ENCODE measurements at places on chromosomes 7 and 10.

- DNase-seq, result no peak
These were observed 31.9 kb downstream of the SLC26A4 start for GRCh38 chr7:107692501-107692900.

DNA sequence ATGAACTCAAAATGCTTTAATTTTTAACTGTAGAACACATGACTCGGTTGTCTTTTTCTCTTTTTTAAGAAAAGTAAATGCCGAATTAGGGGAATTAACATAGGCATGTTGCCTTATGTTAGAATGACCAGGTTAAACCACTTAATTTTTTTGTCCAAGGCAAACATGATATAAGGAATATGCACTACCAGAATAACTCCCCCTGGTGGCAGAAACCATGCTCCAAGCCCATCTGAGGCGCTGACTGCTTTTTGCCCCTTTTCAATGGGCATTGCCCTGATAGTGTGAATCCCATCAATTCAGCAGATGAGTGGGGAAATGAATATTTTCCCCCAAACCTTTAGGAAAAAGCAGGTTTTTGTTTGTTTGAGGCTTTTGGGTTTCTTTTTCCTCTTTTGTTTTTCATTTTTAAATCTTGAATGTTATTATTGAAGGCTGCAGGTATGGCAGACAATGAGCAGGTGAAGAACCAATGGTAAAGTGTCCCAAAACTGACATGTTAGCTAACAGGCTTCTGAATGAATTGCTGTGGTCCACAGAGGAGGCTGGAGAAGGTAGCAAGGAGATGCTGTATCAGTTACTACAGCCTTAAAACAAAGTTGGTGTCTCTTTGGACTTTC, 284.3 kb downstream of the SORCS3 start:
- peak; percentile 27 for DNase-seq

- DNase-seq, result no peak
These were observed 3.0 kb upstream of the GIMAP5 start for GRCh38 chr7:150734254-150734653.

- no peak for DNase-seq
These were observed 2.0 kb downstream of the DBF4 start for GRCh38 chr7:87878208-87878735.

DNA sequence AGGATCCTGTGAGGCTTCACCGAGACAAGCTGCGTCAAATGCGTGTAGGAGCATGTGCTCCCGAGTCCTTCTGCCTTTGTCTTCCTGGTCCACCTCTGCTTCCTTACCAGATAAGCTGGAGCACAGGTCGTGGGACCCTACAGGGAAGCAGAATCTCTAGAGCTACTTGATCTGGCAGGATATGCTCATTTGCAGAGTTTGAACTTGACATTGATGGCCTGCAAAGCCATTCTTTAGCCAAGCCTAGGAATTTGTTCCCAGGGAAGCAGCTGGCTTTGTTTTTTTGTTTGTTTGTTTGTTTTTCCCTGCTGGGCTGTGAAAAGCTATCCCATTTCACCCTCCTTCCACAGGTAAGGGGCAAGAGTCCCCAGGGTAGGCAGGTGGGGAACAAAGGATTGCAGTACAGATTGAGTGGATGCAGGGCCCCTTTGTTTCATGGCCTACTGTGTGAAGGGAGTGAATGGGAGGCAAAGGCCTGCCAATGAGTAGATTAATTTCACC, 200.0 kb upstream of the BMPER start:
- no peak for DNase-seq

GRCh38 chr7:157692460-157693011, 355.7 kb downstream of the DNAJB6 start:
- DNase-seq, result no peak

DNA sequence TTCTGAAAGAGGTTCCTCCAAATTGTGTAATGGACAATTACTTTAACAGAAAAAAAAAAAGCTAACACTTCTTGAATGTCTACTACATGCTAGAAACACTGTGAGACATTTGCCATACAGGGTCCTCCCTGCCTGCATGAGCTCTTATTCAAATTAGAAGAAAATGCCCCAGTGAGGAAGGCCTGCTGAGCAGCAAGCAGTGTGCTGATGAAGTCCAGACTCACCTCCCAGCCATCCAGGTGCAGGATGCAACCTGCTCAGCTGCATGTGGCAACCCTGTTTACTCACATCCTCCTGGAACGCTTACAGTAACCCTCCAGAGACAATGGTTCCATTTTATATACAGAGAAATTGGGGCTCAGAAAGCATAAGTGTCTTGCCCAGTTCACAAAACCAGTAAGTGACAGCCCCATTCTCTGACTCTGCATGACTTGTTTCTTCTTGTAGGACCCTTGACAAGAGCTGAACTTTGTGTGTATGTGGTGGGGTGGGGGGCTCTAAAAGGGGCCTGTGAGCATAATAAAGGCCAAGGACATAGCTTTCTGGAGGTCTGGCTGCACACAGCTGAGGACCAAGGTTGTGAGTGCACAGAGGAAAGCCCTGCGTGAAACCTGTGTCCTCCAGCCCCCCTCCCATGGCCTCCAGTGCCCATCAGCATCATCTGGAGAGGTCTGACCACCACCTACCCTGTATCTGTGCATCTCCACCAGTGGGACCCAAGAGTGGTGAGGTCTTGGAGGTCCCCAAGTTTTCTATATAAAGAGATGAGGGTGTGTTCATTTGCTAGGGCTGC, 387.8 kb downstream of the GRID1 start:
- DNase-seq, result no peak

GRCh38 chr7:39891894-39892293, 58.2 kb upstream of the CDK13 start:
- DNase-seq, result no peak

- DNase-seq, result no peak
These were observed 15.5 kb upstream of the OSBPL3 start for GRCh38 chr7:24995466-24995865.

GRCh38 chr7:154795437-154795836, 207.5 kb downstream of the PAXIP1 start:
- DNase-seq, result peak; percentile 58

DNA sequence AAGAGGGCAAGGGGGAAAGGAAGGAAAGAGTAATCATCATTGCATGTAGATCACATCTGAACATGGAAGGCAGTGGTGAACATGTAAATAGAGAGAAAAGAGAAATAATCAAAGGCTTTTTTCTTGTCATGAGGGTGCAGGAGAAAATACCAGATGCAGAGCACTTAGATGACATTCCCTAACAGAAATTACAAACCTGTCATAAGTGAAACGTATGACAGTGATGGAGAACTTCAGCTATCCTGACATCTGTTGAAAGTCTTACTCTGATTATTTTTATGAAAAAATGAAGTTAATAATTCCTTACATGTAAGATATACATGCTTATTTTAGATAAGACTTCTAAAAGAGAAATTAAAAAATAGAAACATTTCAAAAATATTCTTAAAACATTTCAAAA, 54.7 kb downstream of the BRAF start:
- DNase-seq, result no peak

- DNase-seq, result no peak
These were observed 505.1 kb upstream of the FOXK1 start for GRCh38 chr7:4177001-4177400.

DNA sequence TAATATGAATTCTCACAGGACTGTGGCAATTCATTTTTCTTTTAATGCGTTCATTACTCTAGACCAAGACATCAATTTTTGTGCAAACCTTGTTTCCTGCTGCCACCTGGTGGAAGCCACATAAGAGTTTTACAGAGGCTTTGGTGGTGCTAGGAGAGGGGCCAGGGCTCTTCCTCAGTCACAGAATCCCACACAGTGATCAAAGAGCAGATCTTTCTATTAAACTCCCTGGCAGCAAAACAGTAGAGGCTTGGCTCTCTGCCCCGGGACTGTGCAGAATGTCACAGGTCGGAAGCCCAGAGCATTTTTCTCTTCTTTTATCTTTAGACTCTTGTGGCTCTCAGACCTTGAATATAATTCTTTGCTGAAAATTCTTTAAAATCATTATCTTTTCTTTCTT, 506.4 kb upstream of the C7orf33 start:
- DNase-seq, result peak; percentile 69

- DNase-seq, result no peak
These were observed 1.4 kb downstream of the EPHB4 start for GRCh38 chr7:100825751-100826513.

GRCh38 chr10:63994371-63994770, 473.2 kb downstream of the REEP3 start:
- no peak for DNase-seq

DNA sequence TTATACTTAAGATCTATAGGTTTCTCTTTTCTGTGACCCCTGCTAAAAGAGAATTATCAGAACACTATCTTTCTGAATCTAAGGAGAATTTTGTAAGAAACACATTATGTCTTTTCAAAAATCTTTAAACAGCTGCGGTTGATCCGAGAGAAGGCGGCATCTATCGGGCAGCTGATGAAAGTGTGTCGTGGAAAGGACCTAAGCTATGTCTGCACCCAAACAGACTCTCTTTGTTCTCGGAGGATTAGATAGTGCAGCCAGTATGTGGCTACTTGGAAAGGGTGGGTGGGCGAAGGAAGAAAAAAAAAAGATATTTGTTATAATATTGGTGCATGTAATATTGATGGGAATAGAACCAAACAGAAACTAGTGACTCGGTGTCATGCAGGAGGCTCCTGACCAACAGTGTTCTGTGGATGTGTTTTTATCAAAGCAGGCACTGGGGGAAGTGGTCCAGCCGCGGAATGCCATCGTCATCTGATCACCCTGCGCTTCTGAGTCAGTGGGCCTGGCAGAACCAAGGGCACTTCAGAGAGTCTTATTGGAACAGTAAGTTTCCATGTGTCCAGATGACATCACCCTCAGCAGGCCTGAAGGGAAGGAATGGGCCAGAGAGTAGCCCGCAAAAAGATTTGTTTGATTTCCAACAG, 509.7 kb upstream of the AKR1E2 start:
- DNase-seq, result no peak

- DNase-seq, result no peak
These were observed 205.6 kb downstream of the FOXP2 start for GRCh38 chr7:114620208-114620607.

DNA sequence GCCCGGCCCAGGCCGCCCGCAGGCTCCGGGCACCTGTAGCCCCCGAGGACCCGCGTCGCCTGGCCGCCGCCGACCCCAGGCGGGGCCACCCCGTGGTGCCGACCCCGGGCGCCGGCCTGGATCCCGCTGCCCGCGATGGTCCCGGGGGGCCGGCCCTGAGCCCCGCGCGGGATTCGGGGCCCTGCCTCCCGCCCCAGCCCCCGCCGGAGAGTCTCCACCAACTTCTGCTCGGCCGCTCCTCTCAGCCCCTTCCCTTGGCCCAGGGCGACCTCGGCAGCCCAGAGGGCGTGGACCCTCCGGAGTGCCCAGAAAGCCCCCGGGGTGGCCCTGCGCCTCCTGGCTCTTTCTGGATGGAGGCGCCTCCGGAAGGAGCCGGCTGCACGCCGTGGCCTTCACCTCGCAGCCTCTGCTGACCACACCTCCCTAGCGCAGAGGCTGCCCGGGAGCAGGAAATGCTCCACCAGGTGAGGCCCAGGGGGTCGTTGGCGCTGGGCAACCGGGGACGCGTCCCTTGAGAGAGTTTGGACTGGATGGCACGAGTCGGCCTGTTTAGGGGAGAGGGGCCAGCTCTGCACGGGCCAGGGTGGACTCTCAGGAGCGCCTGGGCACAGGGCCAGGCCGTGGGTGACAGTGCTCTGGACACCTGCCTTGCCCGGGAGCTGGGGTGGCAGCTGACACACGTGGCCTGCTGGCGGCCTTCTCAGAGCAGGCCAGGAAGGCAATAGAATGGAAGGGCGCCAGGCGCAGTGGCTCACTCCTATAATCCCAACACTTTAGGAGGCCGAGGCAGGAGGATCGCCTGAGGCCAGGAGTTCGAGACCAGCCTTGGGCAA, 529 bp downstream of the ZNF853 start:
- DNase-seq, result peak; percentile 25

GRCh38 chr10:58735087-58735486, 222.4 kb downstream of the BICC1 start:
- DNase-seq, result no peak

GRCh38 chr10:105800641-105801040, 1159.6 kb downstream of the SORCS3 start:
- no peak for DNase-seq

DNA sequence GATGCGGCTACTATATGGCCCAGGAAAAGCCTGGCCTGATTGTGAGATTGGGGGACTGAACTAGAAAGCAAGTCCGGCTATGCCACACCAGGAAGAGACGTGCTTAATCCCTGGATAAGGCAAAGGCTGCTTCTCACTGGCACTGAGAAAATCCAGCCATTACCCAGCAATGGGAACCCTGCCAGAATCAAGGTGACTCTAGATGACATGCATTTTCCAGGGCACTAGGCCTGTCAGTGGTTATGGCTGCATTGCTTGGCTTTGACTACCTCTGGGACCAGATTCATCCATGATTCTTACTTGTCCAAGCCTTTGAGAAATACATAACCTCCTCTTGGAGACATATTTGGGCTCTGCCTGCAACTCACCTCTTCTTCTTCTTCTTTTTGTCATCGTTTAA, 317.2 kb downstream of the GRID1 start:
- no peak for DNase-seq

GRCh38 chr7:23299770-23300300, 696 bp downstream of the MALSU1 start:
- no peak for DNase-seq

- no peak for DNase-seq
These were observed 474.7 kb upstream of the SEMA3A start for GRCh38 chr7:84669177-84669732.

Data from NCI-H1105 (cell line).